ENCODE measurements at places on chromosomes 4 and X.

DNA sequence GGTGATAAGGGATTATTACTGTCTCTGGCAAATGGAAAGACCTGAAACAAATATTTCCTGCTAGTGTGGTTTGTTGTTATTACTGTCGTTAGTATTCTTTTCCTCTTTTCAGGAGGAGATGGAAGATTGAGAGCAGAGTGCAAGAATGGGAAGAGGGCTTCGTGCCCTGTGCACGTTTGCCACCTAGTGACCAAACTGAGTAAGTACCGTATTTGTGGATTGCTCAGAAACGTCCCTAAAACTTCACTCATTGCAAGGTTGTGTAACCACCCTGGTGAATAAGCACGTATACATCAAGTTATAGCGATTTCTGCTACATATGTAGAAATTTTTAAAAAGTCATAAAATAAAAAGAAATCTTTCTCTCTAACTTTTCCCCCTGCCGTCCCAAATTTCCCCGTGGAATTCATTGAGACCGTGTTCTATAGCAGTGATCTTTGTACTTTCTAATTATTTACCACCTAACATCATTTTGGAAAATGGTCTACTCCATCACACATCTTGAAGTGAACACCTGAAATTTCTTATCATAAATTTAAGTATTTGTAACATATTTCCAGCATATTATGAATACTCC lies 24.3 kb downstream of the LINC00632 start:
- H3K4me1 ChIP-seq, result no peaks in the 10 kb centered on the region
- H3K4me3 ChIP-seq, result no peak overlapping the region
- no peak overlapping the region for H3K27ac ChIP-seq

DNA sequence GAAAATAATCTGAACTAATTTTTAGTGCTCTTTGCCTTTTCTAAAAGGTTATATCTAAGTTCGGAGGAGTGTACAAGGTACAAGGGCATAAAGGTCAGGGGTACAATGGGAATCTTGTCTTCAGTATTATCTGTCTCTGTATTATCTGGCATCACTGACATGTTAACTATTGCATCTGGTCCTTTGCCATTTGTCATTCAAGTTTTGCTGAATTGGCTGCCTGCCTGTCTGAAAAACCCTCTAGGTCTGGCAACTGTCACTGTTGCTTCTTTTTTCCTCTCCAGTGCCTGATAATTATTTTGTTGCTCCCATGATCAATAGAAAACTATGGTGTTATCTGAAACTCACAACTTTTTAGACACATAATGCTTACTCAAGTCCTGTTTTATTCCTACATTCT lies 112.5 kb upstream of the STK26 start:
- H3K4me1 ChIP-seq, result no peaks in the 10 kb centered on the region
- peaks cover 10% of the 10 kb centered on the region for H3K27me3 ChIP-seq
- H3K27ac ChIP-seq, result no peak overlapping the region
- no peak overlapping the region for H3K4me3 ChIP-seq
- no peaks in the 10 kb centered on the region for H3K36me3 ChIP-seq
- DNase-seq, result no peak

- no peaks in the 10 kb centered on the region for H3K27me3 ChIP-seq
- no peak for DNase-seq
- H3K36me3 ChIP-seq, result no peaks in the 10 kb centered on the region
Measured at GRCh38 chrX:20663336-20663735, 396.6 kb upstream of the RPS6KA3 start.

DNA sequence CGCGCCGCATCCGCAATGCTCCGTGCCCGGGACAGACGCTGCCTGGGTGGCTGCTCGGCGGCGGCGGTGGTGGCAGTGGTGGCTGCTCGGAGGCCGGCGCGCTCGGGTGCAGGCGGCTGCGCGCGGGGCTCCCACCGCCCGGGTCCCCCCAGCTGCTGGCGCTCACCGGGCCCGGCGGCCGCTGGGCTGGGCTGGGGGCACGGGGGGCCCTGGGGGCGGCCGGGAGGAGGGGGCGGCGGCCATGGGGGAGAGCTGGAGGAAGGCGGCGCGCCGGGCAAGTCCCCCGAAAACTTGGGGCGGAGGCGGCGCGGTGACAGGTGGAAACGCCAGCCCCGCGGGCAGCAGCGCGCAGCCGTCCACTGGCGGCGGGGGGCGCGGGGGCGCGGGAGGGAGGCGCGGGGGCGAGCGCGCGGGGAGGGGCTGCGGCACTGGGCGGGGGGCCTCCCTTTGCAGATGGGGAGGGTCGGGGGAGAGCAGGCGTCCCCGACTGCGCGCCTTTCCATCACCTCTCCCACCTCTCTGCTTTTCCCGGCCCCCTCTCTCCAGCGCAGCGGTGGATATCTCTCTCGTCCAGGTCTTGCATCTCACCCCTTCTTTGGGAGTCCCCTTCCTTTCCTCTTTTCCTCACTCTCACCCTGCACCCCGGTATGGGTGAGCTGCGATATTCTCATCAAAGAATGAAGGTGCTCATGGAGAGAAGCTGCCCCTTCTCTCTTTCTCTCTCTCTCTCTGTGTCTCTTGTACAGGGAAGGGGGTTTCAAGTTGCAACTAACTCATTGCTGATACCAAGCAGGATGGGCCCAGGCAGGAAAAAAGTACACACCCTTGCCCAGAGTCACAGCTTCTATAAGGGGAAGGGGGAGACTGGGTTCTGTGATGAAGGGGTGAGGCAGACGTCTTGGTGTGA lies 83.7 kb upstream of the DHRSX start:
- H3K4me1 ChIP-seq, result peaks cover 11% of the 10 kb centered on the region
- DNase-seq, result peak; percentile 24
- H3K27me3 ChIP-seq, result peaks cover 20% of the 10 kb centered on the region
- H3K27ac ChIP-seq, result no peak overlapping the region

DNA sequence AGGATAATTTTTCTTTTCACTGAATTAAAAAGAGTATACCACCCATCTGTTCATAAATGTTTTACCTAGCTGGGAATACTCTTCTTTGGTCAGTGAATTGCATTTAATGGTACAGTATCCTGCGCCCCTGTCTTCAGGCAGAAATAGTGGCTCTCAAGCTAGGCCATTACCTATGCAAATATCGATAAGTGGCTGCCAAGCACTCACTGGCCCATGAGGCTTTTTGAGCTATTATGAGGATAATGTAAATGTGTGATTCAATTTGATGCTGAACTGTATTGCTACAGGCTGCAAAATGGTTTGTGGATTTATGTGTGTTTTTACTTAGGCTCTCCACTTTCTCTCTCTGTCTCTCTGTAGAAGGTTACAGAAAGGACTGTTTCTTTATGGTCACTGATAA lies 30.1 kb upstream of the MTMR1 start:
- no peaks in the 10 kb centered on the region for H3K27me3 ChIP-seq
- no peaks in the 10 kb centered on the region for H3K4me1 ChIP-seq
- DNase-seq, result no peak
- peaks cover 17% of the 10 kb centered on the region for H3K36me3 ChIP-seq

- no peak overlapping the region for H3K4me3 ChIP-seq
- DNase-seq, result no peak
- no peak overlapping the region for H3K27ac ChIP-seq
- no peaks in the 10 kb centered on the region for H3K27me3 ChIP-seq
- no peaks in the 10 kb centered on the region for H3K36me3 ChIP-seq
- no peaks in the 10 kb centered on the region for H3K4me1 ChIP-seq
Measured at GRCh38 chrX:135200297-135200696, 29.1 kb upstream of the CT55 start.

DNA sequence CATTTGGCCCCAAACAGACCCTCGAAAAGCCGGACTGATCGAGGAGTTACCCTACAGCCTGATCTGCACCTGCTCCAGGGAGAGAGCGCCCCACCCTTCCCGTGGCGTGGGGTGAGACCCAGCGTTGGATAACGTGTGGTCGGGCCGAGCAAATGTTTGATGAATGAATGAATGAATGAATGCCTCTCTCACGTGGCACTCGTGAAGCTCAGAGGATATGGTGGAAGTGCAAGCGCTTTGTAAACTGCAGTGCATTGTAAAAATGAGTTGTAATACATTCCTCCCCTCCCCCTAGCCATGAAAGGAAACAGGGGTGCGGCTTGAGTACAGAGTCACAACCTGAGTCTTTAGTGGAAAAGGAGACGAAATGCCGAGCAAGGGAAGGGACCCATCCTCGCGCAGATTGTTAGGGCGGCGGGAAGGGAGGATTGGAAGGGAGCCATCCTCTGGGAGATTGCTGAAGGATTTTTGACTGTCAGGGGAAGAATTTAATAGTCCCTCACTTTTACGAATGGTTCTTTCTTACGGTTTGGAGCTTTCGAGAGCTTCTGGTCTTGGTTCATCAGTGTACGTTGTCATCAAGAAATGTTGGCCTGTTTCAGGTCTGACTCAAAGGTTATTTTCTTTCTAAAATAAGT lies 772 bp upstream of the FBXW7 start:
- H3K27ac ChIP-seq, result peak overlapping the region; percentile 86
- peak; percentile 84 for DNase-seq
- H3K36me3 ChIP-seq, result peaks cover 10% of the 10 kb centered on the region
- H3K4me3 ChIP-seq, result peak overlapping the region; percentile 89
- H3K27me3 ChIP-seq, result no peaks in the 10 kb centered on the region
- H3K4me1 ChIP-seq, result peaks cover 12% of the 10 kb centered on the region

DNA sequence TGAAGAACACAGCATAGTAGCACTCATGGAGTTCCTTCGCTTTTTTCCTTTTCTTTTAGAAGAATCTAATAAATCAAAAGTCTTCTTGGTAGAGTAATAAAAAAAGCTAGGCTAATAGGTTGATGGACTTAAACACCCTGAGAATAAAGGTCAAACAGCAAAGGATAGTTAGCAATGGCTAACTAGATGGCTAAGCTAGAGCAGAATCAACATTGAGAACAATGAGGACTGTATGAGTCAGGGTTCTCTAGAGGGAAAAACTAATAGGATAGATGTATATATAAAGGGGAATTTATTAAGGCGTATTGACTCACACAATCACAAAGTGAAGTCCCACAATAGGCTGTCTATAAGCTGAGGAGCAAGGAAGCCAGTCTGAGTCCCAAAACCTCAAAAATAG lies 550.9 kb downstream of the GLUD2 start:
- no peak overlapping the region for H3K27ac ChIP-seq
- H3K4me3 ChIP-seq, result no peak overlapping the region
- no peaks in the 10 kb centered on the region for H3K27me3 ChIP-seq
- H3K4me1 ChIP-seq, result no peaks in the 10 kb centered on the region
- H3K36me3 ChIP-seq, result no peaks in the 10 kb centered on the region

GRCh38 chrX:10656214-10656613 lies 35.8 kb upstream of the MID1 start:
- H3K27me3 ChIP-seq, result no peaks in the 10 kb centered on the region
- no peak overlapping the region for H3K27ac ChIP-seq

DNA sequence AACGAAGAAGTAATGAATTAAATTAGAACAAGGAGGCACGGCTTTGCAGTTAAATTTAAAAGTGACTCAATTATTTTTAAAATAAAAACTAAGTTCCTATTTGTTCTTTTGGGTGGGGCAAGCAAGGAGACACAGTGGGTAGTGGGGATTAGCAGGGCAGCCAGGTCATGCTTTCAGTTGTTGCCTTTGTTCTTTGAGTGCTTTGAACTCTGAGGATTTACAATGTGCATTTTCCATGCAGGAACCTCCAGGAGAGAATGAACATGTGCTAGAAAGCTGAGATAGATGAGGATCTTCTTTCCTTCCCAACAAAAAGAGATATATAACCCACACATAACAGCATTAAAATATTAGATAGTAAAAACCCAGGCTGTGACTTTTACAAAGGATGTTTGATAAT lies 420.4 kb upstream of the CTSO start:
- no peak overlapping the region for H3K4me3 ChIP-seq
- no peak overlapping the region for H3K27ac ChIP-seq
- no peaks in the 10 kb centered on the region for H3K4me1 ChIP-seq
- DNase-seq, result no peak

DNA sequence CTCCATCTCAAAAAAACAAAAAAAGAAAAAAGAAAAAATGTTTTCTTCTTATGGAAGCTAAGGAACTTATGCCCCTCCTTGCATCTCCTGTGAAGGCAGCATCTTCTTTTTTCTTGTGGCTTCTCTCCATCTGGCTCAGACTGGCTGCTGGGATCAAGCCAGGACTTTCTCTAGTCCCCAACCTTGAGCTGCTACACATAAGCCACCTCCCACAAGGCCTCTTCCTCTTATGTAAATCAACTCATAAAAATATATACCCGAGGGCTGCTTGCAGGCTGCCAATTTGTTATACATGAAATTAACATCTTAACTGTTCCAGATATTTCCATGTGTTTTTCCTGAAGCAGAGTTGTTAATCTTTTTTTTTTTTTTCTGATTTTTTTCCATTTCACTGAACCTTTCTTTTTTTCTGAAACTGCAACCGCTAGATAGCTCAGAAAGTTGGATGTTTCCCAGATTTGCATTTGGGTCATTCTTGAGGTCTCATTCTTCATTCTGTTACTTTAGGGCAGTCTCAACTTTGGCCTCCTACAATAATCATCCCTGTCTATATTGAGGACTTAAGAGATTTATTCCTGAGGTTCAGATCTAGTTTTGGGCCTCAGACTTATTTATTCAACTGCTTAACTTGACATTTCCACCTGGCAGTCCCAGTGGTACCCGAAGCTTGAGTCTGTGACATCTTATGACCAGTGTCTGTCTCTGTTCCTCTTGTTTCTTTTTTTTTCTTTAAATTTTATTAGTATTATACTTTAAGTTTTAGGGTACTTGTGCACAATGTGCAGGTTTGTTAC lies 10.3 kb downstream of the SNX25 start:
- H3K36me3 ChIP-seq, result no peaks in the 10 kb centered on the region
- H3K4me1 ChIP-seq, result no peaks in the 10 kb centered on the region
- H3K4me3 ChIP-seq, result no peak overlapping the region
- no peak overlapping the region for H3K27ac ChIP-seq
- DNase-seq, result no peak

DNA sequence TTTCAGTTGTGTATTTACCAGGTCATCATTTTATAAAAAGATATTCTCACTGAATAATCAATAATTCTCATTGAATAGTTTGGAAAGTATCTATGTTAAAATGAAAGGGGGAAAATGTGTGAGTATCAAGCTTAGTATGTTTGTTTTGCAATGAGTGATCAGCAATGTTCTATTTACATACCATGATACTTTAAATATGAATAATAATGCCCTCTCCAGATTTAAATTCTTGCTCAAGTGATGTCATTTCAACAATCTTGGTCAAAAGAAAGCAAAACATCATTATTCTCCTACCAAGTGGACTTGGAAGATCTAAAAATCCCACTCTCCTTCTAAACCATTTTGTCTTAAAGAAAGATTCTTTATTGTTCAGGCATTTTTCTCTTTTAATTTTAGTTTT lies 42.1 kb upstream of the ANKRD50 start:
- H3K36me3 ChIP-seq, result no peaks in the 10 kb centered on the region
- DNase-seq, result no peak
- no peaks in the 10 kb centered on the region for H3K4me1 ChIP-seq
- no peak overlapping the region for H3K27ac ChIP-seq

DNA sequence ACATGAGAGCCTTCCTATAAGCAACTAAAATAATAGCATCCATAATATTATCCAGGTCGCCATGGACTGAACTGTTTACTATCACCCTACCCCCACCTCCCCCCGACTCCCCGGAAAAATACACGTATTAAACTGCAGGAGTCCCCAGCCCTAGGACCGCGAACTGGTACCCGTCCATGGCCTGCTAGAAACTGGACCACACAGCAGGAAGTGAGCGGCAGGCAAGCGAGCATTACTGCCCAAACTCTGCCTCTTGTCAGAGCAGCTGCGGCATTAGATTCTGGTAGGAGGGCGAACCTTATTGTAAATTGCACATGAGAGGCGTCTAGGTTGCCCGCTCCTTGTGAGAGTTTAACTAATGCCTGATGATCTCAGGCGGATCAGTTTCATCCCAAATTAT lies 405.8 kb upstream of the ADGRL3 start:
- no peak for DNase-seq
- no peaks in the 10 kb centered on the region for H3K36me3 ChIP-seq
- H3K4me1 ChIP-seq, result no peaks in the 10 kb centered on the region
- no peak overlapping the region for H3K4me3 ChIP-seq

- H3K4me1 ChIP-seq, result no peaks in the 10 kb centered on the region
- H3K27ac ChIP-seq, result peak overlapping the region; percentile 54
- H3K27me3 ChIP-seq, result no peaks in the 10 kb centered on the region
- H3K4me3 ChIP-seq, result peak overlapping the region; percentile 30
- no peaks in the 10 kb centered on the region for H3K36me3 ChIP-seq
Measured at GRCh38 chr4:175946472-175947116, 119.0 kb upstream of the WDR17 start.
